NCI-H1417 treated with DMSO at 0.1 percent for 48 hours (cell line): ENCODE measurements at places on chromosomes 1 and 21.

DNA sequence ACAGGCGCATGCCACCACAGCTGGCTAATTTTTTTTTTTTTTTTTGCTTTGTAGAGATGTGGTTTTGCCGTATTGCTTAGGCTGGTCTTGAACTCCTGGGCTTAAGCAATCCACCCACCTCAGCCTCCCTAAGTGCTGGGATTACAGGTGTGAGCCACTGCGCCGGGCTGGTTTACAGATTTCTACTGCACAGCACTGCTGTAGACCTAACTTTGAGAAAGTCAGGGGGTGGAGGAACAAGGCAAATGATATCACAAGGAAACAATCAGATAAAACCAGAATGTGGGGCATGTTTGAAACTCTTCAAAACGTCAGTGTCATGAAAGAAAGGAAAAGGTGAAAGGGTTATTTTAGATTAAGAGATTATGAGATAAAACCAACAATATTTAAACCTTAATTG is 45.3 kb downstream of the URB2 start:
- DNase-seq = no peak

GRCh38 chr1:205735218-205735617 is 14.8 kb downstream of the NUCKS1 start:
- no peak for DNase-seq

DNA sequence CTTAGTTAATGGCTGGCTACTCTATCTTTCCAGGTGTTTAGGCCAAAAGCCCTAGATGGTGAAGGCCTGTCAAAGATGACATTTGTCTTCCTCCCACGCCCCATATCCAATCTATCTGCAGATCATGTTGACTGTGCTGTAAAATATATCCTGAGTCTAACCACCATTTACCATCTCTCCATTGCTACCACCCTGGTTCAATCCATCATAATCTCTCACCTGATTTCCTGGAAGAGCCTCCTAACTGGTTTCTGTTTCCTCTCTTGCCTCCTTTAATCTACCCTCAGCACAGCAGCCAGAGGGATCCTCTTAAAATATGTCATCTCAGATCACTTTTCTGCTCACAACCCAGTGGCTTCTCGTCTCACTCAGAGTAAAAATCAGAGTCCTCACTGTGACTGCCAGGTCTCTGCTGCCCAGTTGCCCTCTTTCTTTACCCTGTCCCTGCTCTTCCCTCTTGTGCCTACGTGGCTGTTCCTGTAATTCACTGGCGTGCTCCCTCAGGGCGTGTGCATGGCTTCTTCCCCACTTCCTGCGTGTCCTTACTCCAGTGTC is 17.8 kb downstream of the TMEM50A start:
- no peak for DNase-seq

DNA sequence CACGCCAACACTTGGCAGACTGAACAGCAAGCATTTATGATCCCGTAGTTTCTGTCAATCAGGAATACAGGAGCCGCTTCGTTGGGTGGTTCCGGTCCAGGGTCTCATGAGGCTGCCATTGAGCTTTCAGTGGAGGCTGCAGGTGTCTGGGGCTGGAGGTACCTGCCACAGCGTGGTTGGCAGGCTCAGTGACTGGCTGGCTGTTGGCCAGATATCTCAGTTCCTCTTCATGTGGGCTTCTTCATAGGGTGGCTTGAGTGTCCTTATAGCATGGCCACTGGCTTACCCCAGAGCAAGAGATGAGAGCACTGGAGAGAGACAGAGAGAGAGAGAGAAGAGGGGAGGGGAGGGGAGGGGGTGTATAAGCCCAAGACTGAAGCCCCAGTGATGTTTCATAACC is 29.3 kb downstream of the PIK3CD start:
- no peak for DNase-seq

GRCh38 chr1:39295901-39296300 is 91.4 kb downstream of the MACF1 start:
- no peak for DNase-seq

DNA sequence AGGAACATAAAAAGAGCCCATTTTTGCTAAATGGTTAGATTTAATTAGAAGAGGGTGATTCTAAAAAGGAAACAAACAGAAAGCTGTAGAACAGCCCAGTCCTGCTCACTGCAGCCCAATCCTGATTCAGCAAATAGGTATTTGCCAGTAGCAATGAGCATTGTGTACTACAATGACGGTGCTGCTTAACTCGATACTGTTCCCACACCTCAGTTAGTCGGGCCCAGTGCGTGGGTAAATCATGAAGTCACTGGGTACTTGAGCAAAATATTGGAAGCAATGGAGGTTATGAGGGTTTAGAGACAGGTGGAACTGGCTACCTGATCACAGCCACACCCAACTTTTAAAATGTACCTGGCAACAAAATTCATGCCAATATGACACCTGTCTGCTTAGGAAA is 101.5 kb upstream of the ADGRL2 start:
- no peak for DNase-seq
